ENCODE measurements at places on chromosomes 3 and 15. TPM values are rescaled to one million over a fixed set of nuclear protein-coding genes. Genes with fewer than 3 reads are reported as not detected.

DNA sequence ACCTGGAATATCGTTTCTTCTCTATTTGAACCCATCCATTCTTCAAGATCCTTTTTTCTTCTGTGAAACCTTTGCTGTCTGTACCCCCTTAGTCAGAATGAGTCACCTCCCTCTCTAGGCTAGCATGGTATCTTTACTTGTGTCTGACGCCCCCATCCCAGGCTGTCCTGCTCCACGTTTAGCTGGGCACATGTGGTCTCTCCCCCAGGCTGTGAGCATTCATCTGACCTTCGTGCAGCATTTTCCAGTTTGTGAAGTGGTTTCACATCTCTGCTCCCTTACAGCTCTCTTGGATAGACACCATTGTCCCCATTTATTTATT is 14.3 kb upstream of the TLE3 start:
- no peak for DNase-seq

The NMD3 gene
- 51.6 TPM for total RNA-seq

The ARHGAP11A gene
- 2.5 TPM for total RNA-seq

- DNase-seq: no peak
These were observed 22.7 kb downstream of the ZNF860 start for GRCh38 chr3:32004113-32004765.

DNA sequence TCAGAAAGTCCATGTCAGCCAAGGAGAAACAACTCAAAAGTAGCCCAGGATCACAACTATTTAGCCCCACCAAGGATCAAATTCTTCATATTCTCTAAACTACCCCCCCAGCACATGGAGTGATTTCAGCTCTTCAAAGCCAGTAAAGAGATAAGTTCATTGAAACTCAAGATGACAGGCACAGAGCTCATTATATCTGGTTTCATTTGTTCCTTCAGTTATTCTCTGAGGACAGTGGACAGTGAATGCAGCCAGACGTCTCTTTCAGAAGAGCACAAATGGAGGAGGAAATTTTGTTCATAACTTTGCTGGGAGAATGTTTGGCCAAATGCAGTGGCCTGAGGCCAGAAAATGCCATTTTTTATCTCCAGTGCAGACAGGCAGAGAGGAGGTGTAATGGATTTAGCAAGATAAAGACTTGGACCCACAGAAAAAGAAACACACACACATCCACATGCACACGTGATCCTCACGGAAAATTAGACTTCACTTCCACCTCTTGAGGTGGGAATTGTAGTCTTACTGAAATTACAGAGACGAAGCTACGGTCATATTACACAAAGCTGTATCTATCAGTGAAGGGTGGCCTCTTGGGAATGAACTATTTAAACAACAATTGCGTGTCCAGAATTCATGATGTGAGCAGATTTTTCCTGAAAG is 64.6 kb downstream of the HES1 start:
- DNase-seq: no peak

- DNase-seq: no peak
These were observed 668.3 kb upstream of the ZNF385D start for GRCh38 chr3:22419261-22419660.

DNA sequence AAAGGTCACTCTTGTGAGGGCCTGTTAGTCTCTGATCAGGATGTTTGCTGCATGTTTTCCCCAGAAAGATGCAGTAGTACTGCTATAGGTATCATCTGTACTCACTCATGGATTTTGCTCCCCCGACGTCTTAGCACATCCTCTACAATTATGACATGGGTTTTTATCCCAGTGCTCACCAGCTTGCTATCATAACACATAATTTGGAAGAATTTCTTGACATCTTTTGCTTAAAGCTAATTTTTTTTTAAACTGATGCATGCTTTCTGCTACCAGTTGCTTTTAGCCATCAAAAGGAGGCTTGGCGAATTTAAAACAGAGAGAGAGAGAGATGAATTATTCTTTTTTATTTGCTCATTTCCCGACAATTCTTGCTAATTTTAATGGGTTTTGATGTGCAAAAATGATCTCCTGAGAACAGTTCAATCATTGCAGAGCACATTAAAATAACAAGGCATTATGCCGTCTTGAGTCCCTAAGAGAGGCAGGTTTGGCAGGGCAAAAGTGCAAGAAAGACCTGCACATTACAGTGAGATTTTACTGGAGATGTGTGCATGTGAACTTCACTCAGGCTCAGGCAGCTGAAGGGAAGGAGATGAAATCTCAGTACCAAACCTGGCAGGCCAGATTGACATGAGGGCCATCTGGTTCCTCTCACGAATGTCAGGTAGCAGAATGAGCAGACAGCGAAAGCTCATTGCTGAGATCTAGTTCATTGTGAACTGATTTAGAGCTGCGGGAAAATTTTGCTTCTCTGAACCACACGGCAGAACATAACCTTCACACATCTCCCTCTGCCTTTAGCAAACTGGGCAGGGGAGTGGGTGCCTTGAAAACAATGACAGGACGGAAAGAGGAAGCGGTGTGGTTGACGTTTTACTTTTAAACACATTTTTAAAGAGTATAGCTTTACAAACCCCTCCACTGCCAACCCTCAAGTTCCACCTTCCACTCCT is 25.9 kb upstream of the GOLGA8B start:
- no peak for DNase-seq

DNA sequence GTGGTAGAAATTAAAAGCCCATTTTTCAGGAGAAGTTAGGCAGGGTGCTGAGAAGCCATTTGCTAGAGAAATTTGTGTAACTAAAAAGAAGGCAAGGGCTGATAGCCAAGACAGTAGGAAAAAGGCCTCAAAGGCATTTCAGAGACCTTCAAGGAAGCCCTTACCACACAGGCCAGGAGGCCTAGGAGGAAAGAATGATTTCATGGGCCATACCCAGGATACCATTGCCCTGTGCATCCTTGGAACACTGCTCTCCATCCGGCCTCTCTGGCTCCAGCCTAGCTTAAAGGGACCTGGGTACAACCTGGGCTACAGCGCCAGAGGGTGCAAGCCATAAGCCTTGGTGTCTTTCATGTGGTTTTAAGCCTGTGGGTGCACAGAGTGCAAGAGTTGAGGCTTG is 193.6 kb upstream of the GRM7 start:
- DNase-seq: no peak

The MESP2 gene
- 0.27 TPM for total RNA-seq

DNA sequence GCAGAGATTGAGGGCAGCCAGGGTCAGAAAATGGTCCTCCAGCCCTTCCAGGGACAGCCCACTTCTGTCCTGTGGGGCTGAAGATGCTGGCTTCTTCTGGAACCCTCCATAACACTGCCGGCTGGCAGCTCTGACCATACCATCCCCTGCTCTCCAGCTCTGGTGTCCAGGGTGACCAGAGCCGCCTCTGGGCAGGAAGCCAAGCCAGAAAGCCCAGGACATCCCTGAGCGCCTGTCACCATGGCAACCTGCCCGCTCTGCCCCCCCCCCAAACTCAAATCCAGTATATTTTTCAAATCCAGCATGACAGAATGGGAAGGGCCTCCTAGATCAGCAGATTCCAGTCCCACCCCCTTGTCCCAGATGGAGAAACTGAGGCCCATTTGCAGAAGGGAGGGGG is 420 bp upstream of the TMIE start:
- peak; percentile 51 for DNase-seq

DNA sequence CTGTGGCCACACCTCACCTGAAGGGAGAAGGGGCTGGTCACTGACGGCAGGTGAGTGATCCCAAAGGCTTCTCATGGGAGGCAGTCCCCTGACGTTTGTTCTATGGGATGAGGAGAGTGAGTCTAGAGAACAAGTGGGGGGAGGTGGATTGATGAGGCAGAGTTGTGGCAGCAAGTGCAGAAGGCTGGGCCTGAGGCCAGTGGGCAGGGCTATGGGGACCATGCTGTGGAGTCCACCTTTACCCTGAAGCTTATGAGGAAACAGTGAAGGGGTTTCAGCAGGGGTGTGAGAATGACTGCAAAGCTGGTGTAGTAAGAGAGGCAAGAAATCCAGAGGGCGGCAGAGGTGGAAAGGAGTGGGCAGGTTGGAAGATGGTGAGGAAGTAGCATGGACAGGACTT is 96.9 kb upstream of the PFN2 start:
- DNase-seq: no peak

The BCHE gene
- total RNA-seq: 2.3 TPM

The CEP70 gene
- 25.8 TPM for total RNA-seq

DNA sequence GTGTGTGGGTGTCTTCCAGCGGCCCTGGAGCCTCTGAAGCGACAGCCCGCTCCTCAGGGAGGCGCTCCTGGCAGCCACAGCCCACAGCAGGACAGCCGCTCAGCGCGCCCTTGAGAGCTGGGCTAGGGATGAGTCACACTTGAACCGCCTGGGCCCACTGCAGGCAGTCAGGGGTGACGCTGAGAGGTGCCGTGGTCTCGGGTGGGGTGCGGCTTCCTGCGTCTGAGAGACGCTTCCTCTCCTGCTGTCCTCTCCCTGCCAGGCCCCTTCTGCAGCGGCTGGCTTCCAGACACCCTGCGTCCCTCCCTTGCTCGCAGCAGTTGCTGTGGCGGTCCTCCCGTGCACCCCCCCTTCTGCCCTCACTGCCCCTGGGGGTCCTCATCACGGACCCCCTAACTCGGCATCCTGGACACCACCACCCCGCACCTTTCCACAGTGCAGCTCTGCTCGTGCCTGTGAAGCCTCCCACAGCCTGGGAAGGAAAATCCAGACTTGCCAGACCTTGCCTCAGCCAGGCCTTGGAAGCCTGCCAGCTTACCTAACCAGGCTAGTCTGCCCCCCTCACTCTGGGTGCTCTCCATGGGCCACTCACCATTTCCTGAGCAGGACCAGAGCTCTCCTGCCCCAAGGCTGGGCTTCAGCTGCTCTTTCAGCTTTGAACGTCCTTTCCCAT is 1.1 kb upstream of the SPTBN5 start:
- DNase-seq: peak; percentile 82

DNA sequence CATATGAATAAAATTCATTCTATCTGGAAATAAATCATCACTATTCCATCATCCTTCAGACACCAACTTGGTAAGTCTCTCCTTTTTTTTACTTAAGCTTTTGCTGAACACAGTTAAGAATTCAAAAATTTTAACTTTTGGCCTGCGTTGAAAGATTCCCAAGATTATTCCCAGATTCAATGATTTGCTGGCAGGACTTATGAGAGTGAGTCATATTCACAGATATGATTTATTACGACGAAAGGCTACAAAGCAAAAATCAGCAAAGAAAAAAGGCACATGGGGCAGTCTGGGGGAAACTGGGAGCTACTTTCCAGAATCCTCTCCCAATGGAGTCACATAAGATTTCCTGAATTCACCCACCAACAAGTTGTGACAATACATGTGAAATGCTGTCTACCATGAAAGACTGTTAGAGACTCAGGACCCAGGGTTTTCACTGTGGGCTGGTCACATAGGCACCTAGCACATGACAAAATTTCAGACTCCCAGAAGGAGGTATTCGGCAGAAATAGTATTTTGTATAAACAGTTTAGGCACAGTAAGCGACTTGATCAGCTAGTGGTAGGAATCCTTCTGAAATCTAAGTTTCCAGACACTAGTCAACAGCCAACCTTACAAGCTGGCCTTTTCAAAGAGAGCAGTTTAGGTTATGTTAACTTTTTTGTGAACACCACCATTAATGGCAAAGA is 82.1 kb downstream of the DLG1 start:
- DNase-seq: no peak

DNA sequence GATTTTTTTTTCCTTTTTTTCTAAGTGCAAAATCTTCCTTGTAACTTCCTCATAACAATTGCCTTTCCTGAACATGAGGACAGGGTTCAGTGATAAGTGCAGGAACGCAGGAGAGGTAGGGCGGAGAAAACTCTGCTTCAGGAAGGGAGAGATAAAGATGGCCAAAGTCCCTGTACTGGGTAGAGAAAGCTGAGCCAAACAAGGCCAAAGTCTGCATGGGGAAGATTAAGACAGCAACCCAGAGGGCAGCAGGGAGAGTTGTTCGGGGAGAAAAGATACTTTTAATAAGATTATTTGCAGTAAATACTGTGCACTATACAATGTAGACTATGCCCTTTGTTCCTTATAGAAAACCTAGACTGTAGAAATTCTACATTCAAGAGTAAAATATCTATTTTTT is 55.4 kb upstream of the LRRFIP2 start:
- DNase-seq: no peak

GRCh38 chr15:33968821-33969220 is 524 bp downstream of the CHRM5 start:
- DNase-seq: no peak

DNA sequence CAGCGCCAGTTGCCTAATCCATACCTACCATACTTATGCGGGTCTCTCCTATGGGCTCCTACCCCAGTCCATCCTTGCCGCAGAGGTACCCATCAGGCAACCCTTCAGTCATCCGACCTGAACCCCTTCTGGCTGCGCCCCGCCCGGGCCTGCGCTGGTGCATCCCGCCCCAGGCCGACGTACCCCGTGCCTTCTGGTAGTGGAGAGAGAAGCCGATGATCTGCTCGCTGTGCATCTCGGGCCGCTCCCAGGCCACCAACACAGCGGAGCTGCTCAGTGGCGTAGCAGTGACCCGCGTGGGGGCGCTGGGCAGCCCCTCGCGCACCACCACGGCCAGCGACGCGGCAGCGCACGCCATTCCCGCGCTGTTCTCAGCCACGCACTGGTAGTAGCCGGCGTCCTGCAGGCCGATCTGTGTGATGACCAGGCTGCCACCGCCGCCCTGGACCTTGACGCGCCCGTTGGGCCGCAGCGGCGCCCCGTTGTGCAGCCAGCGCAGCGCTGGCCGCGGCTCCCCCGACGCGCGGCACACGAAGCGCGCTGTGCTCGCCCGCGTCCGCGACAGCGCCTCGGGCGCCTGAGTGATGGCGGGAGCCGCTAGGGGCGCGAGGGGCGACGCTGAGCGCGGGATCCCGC is 17.9 kb upstream of the IGDCC3 start:
- no peak for DNase-seq

DNA sequence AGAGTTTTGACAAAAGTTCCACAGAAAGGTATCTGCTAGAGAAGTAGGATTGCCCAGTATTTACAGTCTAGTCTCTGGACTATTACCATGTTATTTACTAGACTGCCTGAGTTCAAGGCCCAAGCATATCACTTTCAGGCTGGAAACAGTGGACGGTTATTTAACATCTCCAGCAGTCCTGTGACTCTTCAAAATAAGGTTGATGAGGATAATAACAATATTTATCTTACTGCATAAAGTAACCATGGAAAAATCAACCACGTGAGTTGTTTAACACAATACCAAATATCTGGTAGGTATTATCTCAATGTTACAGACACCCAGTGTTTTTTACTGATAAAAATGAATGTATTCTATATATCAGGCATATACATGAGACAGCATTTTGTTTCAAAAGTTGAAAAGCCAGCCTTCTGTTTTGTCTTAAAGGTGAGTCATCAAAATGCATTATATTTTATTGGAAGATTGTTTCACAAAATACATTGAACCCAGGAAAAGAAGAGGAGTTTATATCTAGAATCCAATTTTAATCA is 535.8 kb downstream of the TBL1XR1 start:
- no peak for DNase-seq

GRCh38 chr3:168327856-168328255 is 232.1 kb upstream of the GOLIM4 start:
- DNase-seq: no peak

The SYNPR gene
- total RNA-seq: 0.93 TPM

DNA sequence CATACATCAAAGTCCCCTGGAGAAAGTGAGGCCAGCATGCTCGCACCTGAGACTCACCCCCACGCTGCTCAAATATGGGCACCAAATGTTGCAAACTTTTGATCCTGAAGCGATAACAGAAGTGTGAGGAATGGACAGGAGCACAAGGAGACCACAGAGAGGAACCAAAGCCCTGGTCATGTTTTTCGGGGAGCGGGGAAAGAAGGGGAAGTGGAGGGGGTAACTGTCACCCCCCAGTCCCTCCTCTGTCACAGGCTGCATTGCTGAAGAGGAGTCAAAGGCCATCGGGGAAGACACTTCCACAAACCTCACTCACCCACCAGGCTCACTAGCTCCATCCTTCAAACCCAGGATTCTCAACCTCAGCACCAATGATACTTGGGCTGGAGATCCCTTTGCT is 182.4 kb downstream of the UACA start:
- DNase-seq: no peak
